Effector CD4-positive, alpha-beta T cell (primary cell): ENCODE measurements at places on chromosomes 12 and 14.
A peak's percentile ranks its signal among the peaks of the same experiment; 100 is the strongest.

DNA sequence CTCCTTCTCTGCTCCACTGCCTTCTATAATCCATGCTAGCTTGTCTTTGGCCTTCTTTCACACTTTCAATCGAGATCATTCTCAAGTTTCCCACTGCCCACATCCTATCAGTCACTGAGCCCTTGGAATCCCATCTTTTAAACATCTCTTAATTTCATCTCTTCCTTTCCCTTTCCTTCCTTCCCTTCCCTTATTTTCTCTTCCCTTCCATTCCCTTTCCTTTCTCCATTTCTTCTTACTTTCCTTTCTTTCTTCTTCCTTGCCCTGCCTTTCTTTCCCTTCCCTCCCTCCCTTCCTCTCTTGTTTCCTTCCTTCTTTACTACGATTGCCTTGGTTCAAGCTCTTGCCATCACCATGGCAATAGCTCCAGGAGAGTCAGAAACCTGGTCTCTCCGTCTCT lies 183.8 kb downstream of the EMP1 start:
- no peak for DNase-seq

GRCh38 chr12:49501895-49502294 lies 36.9 kb upstream of the KCNH3 start:
- no peak for DNase-seq

- no peak for DNase-seq
These were observed 63.2 kb upstream of the LMNTD1 start for GRCh38 chr12:25616286-25616685.

GRCh38 chr12:94649349-94650142 lies 811 bp downstream of the TMCC3 start:
- no peak for DNase-seq

DNA sequence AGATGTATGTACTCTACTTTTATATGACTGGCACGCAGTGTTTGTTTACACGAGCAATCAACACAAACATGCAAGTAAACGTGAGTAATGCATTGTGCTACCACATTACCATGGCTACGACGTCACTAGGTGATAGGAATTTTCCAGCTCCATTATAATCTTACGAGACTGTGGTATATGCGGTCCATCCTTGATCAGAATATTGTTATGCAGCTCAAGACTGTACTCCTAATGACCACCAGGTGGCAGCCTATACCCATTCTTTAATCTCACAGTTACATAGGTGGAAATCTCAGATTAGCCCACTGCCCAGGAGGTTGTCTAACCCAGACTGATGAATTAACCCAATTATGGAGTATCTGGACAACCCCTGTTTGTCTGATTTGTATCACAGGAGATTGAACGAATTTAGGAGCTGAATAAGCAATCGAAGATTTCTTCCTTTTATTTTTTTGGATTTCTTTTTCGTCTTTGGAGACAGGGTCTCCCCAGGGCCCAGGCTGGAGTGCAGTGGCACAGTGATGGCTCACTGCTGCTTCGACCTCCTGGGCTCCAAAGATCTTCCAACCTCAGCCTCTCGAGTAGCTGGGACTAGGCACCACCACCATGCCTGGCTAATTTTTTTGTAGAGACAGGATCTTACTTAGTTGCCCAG lies 8.7 kb upstream of the TESPA1 start:
- peak; percentile 58 for DNase-seq
